ENCODE measurements at places on chromosomes 4 and X.

DNA sequence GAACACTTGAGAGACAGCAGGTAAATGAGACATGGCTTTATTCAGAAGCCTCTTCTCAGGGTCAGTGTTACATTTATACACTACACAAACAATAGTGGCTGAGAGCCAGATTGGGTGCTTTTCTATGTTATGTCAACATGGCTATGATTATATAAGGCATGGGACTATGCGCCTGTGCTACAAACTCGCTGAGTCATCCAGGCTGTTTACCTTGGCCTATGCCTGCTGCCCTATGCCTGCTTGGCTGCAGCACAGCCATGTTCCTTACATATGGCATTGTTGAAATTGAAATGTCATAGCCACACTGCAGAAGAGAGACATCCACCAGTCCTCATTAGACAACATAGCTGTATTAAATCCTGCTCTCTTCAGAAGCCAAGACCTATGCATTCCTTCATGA, 236.3 kb upstream of the NWD2 start:
- no peak for DNase-seq

DNA sequence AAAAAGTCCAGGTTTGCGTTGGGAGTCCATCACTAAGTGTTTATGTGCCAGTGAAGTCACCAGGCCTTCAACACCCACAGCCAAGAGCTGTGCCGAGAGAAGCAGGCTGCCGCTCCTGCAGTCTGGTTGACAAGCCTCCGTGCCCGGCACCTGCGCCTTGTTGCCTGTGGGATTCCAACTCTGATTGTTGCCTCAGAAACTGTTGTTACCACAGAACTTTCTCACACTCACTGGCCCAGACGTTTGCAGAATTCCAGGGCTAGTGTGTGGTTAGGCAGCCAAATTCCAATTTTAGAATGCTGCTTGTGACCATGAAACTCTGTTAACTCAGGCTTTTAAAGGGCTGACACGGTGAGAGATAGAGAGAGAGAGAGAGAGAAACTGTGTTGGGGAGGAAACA, 119.5 kb upstream of the LIMCH1 start:
- DNase-seq = no peak

DNA sequence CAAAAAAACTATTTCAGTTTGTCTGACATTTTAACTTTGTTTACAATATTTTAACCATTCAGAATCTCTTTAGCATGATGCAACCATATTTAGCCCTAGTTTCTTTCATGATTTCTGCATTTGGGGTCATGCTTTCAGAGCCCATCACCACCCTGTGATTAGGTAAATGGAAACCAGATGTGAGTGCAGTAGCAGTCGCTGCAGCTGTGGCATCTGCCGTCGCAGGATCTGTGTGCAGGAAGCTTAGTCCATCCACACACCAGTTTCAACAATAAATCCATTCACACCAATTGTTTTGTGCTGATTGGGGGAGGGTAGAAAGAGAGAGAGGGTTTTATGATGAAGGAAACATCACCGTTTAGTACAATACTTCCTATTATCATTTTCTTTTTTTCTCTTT, 130.5 kb downstream of the CPEB2 start:
- no peak for DNase-seq

DNA sequence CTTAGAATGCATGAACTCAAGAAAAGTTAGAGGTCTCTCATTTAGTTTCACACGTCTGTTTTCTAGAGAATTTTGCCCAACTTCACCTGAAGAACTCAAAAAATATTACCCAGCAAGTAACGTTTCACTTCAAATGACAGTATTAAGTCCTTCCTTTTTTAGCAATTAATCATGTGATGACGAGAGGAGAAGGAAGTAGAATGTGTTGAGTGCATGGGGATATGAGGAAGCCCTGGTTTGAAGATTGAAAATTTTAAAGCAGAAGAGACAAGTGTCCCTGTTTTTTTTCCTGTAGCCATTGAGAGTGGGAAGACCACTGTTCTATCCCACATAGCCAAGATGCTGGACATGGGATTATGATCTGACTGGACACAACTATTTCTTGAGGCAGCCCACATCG, 406.3 kb upstream of the CPEB2 start:
- DNase-seq = no peak

Measured in NCI-H187 treated with DMSO at 0.1 percent for 48 hours (cell line).